ENCODE measurements at places on chromosomes 1 and 21. TPM values are rescaled to one million over a fixed set of nuclear protein-coding genes. Genes with fewer than 3 reads are reported as not detected.

Gene SYT6
- 0.67 TPM for total RNA-seq

Gene MYOM3
- total RNA-seq, result 0.09 TPM

Gene CD5L
- not detected for total RNA-seq

Gene ZNF683
- total RNA-seq, result not detected

Gene GNAT2
- not detected for total RNA-seq

DNA sequence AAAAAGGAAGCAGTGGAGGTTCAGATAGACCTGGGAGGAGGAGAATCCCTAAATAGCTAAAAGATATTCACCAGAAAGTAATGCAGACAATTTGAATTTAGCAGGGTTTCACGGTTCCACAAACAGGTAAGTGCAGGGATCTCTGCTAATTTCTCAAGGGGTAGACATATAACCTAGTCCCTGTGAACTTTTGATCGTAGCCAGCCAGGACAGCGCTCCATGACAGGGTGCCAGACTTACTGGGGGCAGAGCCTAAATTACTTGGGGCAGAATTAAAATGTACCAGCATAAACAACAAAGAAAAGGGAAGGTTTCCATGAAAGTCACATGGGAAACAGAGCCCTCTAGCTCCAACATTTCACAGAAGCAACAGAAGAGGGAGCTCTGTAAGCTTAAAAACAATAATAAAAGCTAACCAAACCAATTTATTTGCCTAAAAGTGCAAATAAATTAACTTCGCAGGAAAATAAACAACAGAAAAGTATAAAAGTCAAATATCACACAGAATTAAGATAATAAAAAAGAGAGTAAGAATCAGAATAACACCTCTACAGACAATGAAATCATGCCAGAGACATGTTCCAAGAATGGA lies 198.3 kb downstream of the DUSP10 start:
- DNase-seq, result peak; percentile 55

DNA sequence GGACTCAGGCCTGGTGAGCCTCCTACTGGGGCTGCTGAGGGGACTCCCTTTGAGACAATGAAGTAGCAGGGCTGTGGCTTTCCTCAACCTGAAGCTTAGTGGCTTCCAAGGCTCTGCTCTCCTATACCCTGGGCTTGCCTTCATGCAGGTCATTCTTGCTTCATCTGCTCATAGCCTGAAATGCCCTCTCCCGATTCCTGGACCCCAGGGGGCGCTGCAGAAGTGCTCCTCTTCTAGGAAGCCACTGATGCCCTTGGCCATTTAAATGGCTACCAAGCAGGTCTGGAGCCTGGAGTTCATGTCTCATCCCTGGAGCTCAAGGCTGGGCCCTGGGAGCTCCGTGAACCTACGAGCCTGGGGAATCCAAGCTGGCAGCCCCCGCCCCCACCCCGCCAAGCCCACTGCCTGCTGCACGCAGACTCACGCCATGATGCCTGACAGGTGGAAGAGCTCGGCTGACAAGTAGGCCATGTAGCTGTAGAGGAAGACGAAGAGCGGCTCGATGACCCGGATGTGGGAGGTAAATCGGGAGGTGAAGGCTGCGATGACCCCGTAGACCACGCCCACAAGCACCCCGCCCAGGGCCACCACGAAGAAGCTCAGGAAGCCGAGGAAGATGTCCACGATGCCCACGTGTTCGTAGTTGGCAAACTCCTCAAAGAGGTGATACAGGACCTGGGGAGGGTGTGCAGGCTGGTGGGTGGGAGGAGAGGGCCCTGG lies 45.7 kb downstream of the SLC9A1 start:
- peak; percentile 90 for DNase-seq

DNA sequence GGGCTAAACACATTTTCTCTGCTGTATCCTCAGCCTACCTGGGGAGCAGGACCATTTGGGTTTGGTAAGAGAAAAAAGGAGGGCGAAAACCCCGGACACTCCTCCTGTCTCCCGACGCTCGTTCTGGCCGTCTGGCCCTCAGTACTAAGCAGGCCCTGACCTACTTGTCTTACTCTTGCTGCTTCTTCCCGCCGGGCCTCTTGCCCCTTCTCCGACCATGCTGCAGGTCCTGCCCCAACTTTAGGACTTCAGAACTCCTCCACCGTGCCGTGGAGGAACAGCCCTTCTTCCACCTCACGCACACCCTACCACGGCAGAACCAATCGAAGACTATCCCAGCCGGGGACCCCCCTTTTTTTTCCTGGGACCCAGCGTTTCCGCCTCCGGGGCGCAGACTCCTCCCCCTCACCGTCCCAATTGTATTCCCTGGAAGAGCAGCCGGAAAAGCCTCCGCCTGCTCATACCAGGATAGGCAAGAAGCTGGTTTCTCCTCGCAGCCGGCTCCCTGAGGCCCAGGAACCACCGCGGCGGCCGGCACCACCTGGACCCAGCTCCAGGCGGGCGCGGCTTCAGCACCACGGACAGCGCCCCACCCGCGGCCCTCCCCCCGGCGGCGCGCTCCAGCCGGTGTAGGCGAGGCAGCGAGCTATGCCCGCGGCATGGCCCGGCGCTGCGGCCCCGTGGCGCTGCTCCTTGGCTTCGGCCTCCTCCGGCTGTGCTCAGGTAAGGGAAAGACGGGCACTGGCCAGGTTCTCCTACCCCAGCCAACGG lies at the start of gene CHRNB2:
Gene CHRNB2, plus strand, starts transcription at position 393 of the 771 bp plus-strand sequence. Its CDS starts 267 bp downstream, at position 660.
- peak; percentile 98 for DNase-seq

DNA sequence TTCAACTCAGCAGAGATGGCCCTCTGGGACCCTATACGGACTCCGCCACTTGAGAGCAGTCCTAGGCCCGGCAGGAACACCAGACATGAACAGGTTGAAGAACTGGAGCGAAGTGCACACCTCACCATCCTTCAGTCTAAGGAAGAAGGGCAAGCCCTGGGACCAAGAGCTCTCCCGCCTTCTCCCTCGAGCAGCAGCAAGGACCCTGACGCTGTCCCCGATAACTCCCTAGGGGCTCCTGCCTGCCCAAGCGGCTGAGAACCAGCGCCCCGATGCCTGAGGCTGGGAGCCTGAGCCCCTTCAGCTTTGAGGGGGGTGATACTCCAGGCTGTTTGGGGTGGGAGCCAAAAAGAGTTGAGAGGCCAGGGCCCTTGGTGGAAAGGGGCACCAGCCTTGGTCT lies 10.2 kb downstream of the TMEM81 start:
- DNase-seq, result no peak

DNA sequence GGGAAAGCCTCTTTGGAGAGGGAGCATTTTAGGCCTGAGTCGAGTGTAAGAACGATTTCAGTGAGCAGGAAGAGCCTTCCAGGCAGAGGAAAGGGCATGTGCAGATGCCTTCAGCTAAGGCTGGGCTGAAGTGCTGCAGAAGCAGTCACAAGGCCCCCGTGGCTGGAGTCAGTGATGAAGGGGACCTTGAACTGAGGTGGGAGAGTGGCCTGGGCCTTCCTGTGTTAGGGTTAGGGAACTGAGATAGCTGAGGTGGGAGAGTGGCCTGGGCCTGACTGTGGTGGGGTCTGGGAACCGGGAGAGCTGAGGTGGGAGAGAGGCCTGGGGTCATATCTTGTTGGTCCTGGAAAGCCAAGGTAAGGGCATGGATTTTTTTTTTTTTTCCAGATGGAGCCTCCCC lies 50.9 kb upstream of the ETV3 start:
- peak; percentile 24 for DNase-seq

GRCh38 chr1:30741239-30741894 lies 16.2 kb downstream of the LAPTM5 start:
- DNase-seq, result peak; percentile 85

GRCh38 chr21:27079636-27080240 lies 112.8 kb upstream of the ADAMTS5 start:
- DNase-seq, result no peak

DNA sequence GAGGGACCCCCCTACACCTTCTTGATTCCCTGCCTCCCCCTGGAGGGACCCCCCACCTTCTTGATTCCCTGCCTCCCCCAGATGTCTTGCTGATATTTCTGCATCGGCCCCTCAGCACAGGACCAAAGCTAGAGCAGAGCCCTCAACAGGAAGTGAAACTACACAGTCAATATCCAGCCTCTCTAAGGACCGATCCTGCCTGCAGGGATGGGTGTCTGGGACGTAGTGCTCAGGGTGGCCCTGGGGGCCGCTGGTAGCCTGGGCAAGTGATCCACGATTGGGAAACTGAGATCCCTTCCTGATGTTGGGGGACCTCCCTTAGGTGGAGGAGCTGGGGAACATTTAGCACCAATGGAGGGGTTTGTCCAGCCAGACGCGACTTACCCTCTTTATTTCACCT lies 3.9 kb upstream of the LEFTY2 start:
- no peak for DNase-seq

DNA sequence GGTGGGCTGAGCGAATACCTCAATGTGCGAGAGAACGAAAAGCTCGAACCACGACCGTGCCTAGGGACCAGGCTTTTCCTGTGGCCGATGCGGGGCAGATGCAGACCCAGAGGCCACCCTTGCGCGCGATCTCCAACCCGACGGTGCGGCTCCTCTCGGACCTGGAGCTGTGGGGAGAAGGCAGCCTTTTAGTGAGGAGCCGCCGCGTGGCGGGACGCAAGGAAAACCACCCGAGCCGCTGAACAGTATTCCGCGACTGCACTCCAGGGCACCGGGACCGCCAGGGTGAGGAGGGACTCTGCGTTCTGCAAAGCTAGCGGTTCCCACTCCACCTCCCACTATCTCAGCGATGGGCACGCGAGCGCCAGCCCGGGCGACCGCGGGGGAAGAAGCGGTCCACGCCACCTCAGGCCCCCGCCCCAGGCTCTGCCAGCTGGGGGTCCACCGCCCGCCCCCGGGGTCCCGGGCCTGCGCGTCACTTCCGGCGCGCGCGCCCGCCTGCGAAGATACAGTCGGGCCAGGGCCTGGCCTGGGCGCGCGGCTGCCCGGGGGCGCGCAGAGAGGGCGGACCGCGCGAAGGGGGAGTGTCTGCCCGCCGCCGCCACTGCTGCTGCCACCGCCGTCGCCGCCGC lies 66.5 kb upstream of the PRKACB start:
- no peak for DNase-seq

- DNase-seq, result no peak
Measured at GRCh38 chr1:243708210-243708609, 141.8 kb downstream of the AKT3 start.

- peak; percentile 59 for DNase-seq
Measured at GRCh38 chr1:151492120-151492519, 19.1 kb upstream of the CGN start.

GRCh38 chr1:89582571-89582970 lies 50.3 kb upstream of the LRRC8C start:
- DNase-seq, result no peak

DNA sequence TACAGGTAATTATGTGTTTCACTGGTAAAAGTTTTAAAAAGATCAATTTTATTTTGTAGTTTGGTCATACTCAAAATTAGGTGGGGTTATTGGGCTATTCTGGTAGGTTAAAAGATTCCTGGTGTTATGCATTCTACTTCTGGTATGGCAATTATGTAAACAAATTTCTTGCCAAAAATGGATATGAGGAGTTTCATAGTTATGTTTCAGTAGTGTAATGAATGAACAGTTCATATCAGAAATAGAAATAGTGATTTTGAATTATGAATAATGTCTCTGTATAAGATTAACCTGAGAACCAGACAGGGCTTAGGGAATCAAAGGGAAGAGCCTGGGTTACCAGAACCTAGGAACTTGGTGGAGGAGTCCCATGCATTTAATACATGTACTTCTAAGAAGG lies 15.9 kb downstream of the ATF6 start:
- DNase-seq, result no peak

- DNase-seq, result no peak
Measured at GRCh38 chr1:78831731-78832360, 174.7 kb downstream of the ADGRL4 start.

GRCh38 chr1:160040476-160040875 lies 8.7 kb upstream of the PIGM start:
- DNase-seq, result no peak

- DNase-seq, result no peak
Measured at GRCh38 chr1:27150641-27151040, 4.3 kb downstream of the SLC9A1 start.

GRCh38 chr1:5742801-5743200 lies 249.4 kb downstream of the NPHP4 start:
- no peak for DNase-seq

Data from endodermal cell (in vitro differentiated cells).